ENCODE measurements at places on chromosomes 1 and 21. TPM values are rescaled to one million over a fixed set of nuclear protein-coding genes. Genes with fewer than 3 reads are reported as not detected.
A peak's percentile ranks its signal among the peaks of the same experiment; 100 is the strongest.

GRCh38 chr1:209328196-209328595, 255.3 kb upstream of the CAMK1G start:
- DNase-seq = no peak

GRCh38 chr1:27132624-27133023, 22.3 kb downstream of the SLC9A1 start:
- DNase-seq = no peak

GRCh38 chr1:151993084-151993733, 450 bp downstream of the S100A10 start:
- DNase-seq = no peak

DNA sequence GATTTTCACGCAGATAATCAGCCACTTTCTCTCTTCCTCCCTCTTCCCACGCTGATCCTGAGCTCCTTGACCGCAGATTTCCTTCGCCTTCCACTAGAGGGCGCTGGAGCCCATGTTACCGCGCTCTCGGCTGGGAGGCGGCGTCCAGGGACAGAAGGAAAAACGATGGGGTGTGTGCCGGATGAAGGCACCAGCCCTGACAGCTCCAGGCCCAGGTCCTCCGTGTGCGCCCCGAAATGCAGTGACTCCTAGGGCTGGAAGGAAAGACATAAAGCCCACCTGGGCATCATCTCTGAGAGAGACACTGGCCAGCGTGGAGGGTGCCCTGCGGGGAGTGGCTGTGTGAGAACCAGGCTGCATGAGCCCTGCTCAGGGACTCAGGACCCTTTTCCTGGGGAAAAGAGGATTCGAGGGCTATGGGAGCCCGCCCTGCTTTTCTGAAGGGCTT, 44.9 kb upstream of the CYP2J2 start:
- DNase-seq = peak; percentile 69

- no peak for DNase-seq
Observed at GRCh38 chr1:109980324-109981003, 4.1 kb upstream of the AHCYL1 start.

GRCh38 chr1:192343344-192343743, 26.6 kb downstream of the RGS21 start:
- DNase-seq = no peak

DNA sequence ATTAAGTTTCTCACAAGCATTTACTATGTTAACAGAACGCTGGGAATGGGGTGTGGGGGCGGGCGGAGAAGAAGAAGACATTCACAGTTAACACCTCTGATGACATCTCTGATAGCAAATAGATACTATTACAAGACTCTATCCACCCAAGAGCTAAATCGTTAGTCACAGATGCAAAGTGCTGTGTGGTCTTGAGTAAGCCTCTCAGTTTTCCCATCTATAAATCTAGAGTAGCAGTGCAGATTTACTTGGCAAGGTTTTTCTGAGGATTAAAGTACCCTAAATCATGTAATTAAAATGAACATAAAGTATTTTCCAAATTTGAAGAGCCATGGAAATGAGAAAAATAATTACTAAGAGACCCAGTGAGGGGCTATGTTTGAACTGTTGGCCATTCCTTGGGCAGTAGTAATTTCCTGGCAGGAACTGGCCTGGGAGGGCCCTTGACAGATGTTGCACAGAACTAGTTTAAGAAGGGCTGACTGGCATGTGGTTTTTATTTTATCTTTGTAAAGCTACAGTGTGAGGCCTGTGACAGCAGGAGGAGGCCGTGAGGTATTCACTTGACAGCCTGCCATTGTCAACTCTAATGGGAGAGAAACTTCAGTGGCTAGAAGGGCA, 58.7 kb upstream of the APOBEC4 start:
- DNase-seq = no peak

- DNase-seq = peak; percentile 69
Observed at GRCh38 chr1:153945131-153945794, 1.3 kb downstream of the DENND4B start.

DNA sequence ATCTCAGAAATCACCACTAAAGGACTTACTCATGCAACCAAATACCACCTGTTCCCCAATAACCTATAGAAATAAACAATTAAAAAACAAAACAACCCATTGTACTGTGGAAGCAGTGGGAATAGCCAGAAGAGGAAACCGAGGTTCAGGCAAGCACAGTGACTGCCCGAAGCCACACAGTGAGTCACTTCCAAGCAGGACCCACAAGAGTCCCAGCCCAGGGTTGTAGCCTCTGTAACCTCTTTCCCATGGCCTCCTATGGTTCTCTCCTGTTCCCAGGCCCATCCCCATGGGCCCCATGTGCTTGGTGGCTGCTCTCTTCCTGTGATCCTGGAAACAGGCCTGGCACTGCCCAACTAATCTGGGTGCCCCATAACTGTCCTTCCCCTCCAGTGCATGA, 29.0 kb upstream of the HTR1D start:
- no peak for DNase-seq

- no peak for DNase-seq
Observed at GRCh38 chr1:225849925-225850324, 32.3 kb downstream of the TMEM63A start.

DNA sequence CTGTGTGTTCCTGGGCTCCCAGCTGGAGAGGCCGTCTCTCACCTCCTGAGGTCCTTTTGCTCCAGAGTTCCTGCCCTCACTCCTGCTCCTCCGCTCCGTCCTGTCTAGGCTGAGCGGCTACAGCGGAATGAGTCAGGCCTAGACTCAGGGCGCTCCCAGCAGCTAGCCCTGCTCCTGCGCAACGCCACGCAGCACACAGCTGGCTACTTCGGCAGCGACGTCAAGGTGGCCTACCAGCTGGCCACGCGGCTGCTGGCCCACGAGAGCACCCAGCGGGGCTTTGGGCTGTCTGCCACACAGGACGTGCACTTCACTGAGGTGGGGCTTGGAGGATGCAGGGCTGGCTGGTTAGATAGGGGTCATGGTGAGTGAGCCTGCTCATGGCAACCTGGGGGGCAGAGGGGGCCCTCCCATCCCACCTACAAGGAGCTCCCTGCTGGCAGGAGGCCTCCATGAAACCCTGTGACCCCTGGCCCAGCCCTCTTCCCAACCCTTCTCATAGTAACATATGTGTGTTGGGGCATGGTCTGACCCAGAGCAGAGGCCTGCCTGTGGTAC, 15.1 kb downstream of the PSRC1 start:
- no peak for DNase-seq

- DNase-seq = no peak
Observed at GRCh38 chr1:23013657-23014056, 2.0 kb downstream of the TEX46 start.

The WNT3A gene
- not detected for total RNA-seq

The CELA2A gene
- total RNA-seq = not detected

The NHLH2 gene
- total RNA-seq = not detected

The CYB561D1 gene
- 6.9 TPM for total RNA-seq

The NLRP3 gene
- total RNA-seq = 1.3 TPM
